Transverse colon (tissue), 4 donors: ENCODE measurements at places on chromosomes 7 and 10.

- no peak for DNase-seq
- no peaks in the 10 kb centered on the region for H3K36me3 ChIP-seq
- H3K4me1 ChIP-seq, result peaks cover 3% of the 10 kb centered on the region
- no peak overlapping the region for H3K4me3 ChIP-seq
- H3K27me3 ChIP-seq, result no peaks in the 10 kb centered on the region
These were observed 4.8 kb upstream of the TAF3 start for GRCh38 chr10:7813481-7813880.

DNA sequence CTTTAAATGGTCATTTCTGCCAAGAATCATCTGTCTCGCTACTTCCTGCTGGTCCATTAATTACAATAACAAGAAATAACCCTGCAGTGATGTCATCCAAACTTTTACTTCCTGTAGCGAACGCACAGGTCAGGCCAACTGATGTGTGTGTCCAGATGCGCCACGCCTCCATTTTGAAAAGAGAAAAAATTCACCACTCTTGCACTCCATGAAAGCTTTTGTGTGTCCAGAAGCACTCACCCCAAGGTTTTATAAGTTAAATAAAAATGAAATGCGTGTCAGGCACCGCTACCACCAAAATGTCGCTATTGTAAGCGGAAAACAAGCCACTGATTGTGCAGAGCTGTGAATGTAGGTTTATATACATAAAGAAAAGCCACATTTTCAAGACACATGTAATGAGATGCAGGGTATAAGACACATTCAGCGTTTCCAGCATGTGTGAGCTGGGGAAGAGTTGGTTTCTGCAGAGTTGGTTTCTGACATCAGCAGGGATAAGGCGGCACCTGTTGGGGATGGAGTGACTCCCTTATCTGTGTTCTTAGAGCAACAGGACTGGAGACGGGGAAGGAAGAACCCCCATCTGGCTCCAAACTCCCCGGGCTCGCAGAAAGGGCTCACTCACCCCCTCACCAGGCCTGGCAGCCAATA lies 83.3 kb downstream of the CTBP2 start:
- no peak overlapping the region for H3K27ac ChIP-seq
- H3K4me3 ChIP-seq, result no peak overlapping the region
- no peaks in the 10 kb centered on the region for H3K36me3 ChIP-seq
- no peaks in the 10 kb centered on the region for H3K27me3 ChIP-seq
- H3K4me1 ChIP-seq, result no peaks in the 10 kb centered on the region

DNA sequence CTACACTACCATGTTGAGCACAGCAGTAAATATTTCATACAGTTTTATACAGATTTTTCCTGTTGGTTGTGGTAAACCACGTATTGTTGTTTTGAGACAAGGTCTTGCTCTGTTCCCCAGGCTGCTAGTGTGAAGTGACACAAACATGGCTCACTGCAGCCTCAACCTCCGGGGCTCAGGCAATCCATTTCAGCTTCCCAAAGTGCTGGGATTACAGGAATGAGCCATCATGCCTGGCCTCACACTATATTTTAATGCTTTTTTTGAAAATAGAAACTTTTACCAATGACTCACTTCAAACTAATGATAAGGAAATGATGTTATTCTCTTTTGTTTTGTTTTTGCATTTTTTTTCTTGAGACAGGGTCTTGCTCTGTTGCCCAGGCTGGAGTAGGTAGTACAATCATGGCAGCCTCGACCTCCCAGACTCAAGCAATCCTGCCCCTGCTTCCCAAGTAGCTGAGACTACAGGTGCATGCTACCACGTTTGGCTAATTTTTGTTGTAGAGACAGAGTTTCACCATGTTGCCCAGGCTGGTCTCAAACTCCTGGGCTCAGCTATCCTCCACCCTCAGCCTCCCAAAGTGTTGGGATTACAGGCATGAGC lies 210.6 kb downstream of the TPST1 start:
- H3K27ac ChIP-seq, result no peak overlapping the region
- H3K27me3 ChIP-seq, result no peaks in the 10 kb centered on the region
- peaks cover 8% of the 10 kb centered on the region for H3K4me1 ChIP-seq
- H3K36me3 ChIP-seq, result no peaks in the 10 kb centered on the region

DNA sequence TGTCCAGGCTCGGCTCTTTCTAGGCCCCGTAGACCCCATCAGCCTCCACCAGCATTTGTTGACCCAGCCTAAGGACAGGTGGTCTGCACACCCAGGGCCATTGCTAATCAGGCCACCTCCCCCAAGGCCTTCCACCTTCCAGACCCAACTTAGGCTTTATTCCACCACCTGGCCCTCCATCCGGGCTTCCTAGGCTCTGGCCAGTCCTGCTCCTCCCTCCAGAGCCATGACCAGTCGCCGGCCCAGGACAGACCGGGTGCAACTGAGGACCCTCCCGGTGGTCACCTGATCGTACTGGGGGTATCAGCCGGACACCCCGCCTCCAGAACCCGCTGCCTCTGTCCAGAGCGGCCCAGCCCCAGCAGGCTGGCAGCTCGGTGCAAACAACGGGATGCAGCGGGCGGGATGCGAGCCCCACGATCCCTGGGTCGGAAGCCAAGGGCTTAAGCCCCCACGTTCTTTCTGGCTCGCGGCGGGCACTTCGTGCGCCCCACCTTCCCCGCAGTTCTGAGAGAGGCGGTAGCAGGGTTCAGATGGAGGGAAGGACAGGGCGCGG lies 545 bp downstream of the NACAD start:
- H3K27ac ChIP-seq, result peak overlapping the region; percentile 83
- H3K4me3 ChIP-seq, result peak overlapping the region; percentile 36
- DNase-seq, result no peak
- H3K4me1 ChIP-seq, result no peaks in the 10 kb centered on the region
- H3K36me3 ChIP-seq, result no peaks in the 10 kb centered on the region
- H3K27me3 ChIP-seq, result peaks cover 19% of the 10 kb centered on the region

DNA sequence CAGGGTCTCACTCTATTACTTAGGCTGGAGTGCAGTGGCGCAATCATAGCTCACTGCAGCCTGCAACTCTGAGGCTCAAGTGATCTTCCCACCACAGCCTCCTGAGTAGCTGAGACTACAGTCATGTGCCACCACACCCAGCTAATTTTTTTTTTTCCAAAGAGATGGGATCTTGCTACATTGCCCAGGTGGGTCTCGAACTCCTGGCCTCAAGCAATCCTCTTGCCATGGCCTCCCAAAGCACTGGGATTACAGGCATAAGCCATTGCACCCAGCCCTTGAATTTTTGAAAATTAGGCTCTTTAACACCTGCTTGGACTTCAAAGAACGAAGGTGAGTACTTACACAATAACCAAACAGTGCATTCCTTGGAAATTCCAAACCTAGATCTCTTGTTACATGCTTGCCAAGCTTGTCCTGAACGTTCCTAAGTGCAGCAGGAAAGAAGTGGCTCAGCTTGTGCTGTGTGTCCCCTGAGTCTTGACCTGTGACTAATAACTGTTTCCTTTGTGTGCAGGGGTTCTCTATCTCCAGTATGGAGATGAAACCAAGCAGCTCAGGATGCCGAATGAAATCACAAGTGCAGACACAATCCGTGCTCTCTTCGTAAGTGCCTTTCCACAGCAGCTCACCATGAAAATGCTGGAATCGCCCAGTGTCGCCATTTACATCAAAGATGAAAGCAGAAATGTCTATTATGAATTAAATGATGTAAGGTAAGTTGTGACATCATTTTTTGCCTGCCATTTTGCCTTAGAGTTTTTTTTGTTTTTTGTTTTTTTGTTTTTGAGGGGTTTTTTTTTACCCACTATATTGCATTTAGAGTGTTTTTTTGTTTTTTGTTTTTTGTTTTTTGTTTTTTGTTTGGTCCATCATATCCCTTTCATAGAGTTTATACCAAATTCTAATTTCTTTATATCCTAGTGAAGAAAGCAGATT lies 223.8 kb downstream of the KIAA1217 start:
- H3K4me1 ChIP-seq, result no peaks in the 10 kb centered on the region
- H3K27me3 ChIP-seq, result no peaks in the 10 kb centered on the region
- H3K36me3 ChIP-seq, result no peaks in the 10 kb centered on the region
- no peak for DNase-seq

DNA sequence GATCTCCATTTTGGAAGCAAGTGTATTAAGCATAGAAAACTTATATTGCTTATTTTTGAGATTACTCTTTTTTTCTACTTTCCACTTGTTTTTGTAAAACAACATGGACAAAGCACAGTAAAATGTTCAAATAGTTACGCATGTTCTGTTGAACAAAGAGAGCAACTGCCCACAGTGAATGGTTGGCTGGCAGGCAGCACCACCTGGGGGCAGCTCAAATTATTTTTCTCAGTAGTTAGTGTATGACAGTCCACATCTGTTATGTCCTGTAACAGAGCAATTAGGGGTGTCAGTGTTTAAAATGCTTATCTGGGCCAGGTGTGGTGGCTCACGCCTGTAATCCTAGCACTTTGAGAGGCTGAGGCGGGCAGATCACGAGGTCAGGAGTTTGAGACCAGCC lies 46.1 kb upstream of the CACUL1 start:
- peaks cover 3% of the 10 kb centered on the region for H3K4me1 ChIP-seq
- DNase-seq, result peak; percentile 35
- no peaks in the 10 kb centered on the region for H3K36me3 ChIP-seq
- H3K27ac ChIP-seq, result no peak overlapping the region
- H3K4me3 ChIP-seq, result no peak overlapping the region
